ENCODE measurements at places on chromosomes 5 and 9.
A peak's percentile ranks its signal among the peaks of the same experiment; 100 is the strongest.

GRCh38 chr9:90659650-90660364 lies 17.2 kb upstream of the DIRAS2 start:
- DNase-seq, result peak; percentile 46

DNA sequence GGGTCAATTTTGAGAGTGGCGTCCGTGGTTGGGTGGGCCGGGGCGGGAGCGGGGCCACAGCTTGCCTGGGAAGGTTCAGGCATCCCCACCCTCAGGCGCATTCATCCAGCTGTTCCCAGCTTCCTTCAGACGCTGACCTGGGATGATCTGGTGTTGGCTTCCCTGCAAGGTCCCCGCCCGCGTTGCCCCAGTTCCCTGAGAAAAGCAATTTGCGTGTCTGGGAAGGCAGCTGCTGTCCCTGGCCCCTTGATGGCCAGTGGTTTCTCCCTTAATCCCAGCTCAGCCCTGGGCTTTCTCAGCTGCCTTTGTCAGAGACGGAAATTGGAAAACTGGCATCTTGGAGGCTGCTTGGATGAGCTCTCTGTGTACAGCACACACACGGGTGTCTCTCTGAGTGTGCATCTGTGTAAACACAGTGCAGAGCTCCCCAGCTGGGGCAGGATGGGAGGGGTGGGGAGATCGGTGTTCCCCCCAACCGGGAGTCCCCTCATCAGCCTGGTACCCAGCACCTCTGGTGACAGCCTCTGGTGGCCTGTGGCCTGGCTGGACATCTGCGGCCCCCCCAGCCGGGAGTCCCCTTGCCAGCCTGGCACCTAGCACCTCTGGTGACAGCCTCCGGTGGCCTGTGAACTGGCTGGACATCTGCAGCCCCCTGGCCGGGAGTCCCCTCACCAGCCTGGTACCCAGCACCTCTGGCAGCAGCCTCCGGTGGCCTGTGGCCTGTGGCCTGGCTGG lies 94.0 kb downstream of the COL5A1 start:
- no peak for DNase-seq

GRCh38 chr5:64744914-64745313 lies 23.6 kb downstream of the SREK1IP1 start:
- no peak for DNase-seq

GRCh38 chr5:68749631-68750030 lies 344.2 kb upstream of the SLC30A5 start:
- DNase-seq, result no peak

DNA sequence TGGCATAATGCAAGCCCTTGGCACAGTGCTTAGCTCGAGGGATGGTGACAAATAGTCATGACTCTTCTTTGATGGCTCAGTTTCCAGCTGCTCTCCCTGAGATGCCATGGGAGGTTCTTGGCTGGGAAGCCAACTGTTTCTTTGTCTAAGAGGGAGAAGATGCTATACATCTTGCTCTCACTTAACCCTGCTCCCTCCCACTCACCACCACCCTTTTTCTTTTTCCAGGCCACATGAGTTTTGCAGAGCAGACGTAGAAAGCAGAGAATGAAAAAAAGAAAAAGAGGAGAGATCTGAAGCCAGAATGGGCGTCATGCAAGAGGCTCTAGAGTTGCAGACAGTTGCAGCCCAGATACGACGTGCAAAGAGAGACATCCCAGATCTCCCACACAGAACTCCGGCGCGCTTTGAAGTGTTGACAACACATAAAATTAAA lies 160.5 kb downstream of the FGF18 start:
- DNase-seq, result no peak

DNA sequence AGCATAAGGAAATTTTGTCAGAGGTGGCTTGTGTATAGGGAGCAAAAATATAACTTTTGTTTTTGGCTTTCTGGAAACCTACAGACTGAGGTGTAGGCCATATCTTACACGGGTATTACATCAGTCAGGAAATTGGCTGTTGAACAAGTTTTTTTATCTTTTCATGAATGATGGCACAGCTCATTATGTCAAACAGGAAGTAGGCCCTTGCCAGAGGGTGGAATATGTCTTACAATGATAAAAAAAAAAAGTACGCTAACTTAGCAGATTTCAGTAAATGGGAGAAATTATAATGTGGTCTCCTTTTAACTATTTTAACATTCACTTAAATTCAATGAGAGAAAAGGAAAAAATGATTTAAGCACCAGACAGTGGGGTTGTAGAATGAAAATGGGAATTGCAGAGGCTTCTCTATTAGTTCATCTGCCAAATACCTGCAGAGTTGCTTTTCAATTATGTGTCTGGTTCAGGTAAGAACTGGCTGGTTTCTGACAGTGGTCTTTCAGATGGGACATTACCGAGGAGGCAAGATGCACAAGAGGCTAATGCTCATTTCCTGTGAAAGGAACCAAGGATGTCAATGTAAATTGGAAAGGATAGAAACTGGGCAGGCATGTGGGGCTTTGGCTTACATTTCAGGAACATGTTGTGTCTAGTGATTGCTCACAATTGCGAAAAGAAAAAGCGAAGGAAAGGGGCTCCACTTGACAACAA lies 169.9 kb downstream of the NNT start:
- peak; percentile 51 for DNase-seq

DNA sequence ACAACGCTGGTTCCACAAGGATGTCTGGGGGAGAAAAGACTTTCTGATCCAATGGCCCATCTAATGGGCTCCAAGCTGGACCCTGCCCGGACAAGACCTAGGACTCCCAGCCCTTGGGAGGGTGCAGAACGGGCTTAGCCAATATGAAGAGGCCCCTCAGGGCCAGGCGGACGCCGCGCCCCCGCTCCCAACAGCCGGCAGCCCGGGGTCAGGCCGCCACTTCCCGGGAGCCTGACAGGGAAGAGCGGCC lies 493 bp downstream of the P4HA2 start:
- no peak for DNase-seq

DNA sequence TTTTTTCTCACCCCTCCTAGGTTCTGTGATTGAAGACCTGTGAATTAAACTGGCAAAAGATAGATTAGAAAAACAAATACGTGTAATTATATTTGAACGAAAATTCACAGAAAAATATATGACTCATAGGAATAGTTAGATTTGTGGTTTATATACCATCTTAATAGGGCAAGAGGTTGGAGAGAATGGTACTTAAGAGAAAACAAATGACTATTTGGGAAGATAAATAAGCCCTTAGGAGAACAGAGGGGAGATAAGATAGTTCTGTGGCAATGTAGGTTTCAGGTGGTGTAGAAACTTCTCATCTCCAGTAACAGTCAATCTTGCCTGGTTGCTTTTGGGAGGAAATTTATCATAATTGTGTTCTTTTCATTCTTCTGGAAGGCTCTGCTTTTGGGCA lies 122.0 kb downstream of the PRDM9 start:
- DNase-seq, result no peak

GRCh38 chr5:666816-667498 lies 26.2 kb downstream of the TPPP start:
- no peak for DNase-seq

DNA sequence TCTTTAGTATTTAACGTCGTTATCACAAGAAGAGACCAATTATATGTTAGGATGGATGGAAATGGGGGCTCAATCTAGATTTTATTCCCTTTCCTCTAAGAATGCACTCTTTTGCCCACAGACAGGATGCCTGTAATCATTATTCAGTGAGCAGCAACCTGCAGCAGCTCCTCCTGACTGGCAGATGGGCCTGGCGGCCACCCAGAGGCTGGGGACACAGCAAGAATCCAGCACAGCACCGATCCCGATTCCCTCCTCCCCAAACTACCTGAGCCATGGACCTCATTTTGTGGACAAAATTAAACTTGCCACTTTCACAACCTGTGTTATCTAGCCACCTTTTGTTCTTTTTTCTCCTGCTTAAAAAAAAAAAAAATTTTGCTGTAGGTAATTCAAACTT lies 101.0 kb downstream of the USP20 start:
- no peak for DNase-seq

All from fibroblast of skin of left quadriceps (primary cell).